ENCODE measurements at places on chromosomes 13 and 19.

DNA sequence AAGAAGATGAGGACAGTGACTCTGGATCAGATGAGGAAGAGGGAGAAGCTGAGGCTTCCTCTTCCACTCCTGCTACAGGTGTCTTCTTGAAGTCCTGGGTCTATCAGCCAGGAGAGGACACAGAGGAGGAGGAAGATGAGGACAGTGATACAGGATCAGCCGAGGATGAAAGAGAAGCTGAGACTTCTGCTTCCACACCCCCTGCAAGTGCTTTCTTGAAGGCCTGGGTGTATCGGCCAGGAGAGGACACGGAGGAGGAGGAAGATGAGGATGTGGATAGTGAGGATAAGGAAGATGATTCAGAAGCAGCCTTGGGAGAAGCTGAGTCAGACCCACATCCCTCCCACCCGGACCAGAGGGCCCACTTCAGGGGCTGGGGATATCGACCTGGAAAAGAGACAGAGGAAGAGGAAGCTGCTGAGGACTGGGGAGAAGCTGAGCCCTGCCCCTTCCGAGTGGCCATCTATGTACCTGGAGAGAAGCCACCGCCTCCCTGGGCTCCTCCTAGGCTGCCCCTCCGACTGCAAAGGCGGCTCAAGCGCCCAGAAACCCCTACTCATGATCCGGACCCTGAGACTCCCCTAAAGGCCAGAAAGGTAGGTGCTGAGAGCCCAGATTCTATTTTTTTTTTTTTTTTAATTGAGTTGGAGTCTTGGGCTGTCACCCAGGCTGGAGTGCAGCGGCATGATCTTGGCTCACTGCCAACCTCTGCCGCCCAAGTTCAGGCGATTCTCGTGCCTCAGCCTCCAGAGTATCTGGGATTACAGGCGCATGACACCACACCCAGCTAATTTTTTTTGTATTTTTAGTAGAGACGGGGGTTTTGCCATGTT, 2.3 kb downstream of the PPP1R15A start:
- DNase-seq, result no peak

DNA sequence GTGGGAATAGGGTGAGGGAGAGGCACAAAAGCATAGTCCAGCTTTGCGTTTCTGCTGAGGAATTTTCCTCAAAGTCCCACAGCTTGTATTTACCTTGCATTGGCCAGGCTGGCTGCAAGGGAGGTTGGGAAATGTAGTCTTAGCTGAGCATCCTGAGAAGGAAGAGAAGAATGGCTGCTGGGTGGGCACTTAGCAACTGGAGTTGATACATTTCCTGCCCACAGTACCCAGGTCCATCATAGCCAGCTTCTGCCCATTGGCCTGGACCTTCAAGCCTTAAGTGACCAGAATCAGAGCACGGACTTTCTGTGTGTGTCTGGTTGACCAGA, 112.4 kb downstream of the SIPA1L3 start:
- no peak for DNase-seq

DNA sequence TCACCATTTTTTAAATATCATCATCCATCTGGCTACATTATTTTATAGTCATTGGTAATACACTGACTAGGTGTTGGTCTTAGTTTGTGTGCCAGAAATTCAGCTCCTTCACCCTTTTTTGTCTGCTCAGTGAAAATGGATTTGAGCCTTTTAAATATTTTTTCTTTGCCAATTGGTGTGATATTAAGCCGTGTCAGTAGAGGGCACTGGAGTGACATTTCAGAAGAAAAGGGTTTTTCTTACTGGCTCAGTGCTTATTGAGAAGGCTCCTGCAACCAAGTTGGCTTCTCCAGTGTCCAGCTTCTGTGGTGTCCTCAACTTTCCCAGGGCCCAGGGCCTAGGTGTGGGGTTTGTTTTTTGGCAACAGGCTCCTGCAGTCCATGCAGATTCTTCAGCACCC, 546.6 kb downstream of the DACH1 start:
- DNase-seq, result peak; percentile 9

DNA sequence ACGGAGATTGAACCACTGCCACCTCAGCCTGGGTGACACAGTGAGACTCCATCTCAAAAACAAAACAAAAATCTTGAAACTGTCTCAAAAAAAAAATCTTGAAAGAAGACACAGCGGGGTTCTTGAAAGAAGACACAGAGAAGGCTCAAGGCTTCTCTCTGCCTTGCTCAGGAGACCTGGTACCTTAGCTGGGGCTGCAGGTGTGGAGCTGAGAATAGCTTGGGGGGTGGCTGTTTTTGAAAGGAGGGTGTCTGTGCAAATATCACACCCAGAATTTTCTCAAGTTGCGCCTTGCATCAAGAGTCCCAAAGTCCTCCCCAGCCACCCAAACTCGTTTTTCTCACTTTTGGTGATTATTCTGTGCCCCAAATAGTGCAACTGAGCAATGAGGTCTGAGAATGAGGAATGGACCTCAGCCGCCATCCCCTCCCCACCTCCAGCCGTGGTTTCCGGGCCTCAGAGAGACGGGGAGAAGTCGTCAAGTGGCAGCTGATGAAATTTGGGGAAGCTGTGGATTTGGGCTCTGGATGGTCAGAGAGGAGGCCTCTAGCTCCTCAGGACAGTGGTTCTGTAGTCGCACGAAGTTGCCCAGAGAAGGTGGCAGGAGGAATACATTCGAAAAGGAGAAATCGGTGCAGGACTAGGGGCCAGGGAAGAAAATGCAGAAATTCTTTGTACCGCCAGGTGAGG, 8.8 kb downstream of the S1PR2 start:
- no peak for DNase-seq

DNA sequence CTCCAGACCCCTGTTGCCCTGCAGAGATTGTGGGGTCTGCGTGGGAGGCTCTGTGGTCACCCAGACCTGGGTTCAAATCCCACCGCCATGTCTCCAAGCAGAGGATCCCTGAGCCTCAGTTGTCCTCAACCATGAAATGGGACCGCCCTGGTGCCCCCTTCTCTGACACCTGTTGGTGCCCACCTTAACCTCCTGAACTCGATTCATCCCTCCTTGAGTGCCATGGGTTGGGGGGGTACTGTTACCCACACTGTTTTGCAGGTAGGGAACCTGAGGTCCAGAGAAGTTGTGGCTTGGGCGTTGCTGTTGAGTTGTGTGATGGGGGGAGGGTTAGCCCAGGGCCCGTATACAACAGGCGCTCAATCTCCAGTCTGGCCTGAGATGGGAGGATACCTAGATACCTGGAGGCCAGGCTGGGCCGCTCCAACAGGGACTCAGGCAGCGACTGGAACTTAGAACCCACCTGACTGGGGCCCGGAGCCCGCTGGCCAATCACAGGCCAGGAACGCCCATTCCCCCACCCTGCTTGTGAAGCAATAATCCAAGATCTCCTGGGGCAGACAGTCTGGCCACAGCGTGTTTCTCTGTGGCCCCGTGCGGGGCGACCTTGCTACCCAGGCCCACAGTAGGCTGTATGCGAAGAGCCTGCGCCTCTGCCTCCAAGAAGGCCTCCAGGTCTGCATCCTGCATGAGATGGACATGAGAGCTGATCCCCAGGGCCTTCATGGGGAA, 2.8 kb downstream of the ARID3A start:
- DNase-seq, result no peak

DNA sequence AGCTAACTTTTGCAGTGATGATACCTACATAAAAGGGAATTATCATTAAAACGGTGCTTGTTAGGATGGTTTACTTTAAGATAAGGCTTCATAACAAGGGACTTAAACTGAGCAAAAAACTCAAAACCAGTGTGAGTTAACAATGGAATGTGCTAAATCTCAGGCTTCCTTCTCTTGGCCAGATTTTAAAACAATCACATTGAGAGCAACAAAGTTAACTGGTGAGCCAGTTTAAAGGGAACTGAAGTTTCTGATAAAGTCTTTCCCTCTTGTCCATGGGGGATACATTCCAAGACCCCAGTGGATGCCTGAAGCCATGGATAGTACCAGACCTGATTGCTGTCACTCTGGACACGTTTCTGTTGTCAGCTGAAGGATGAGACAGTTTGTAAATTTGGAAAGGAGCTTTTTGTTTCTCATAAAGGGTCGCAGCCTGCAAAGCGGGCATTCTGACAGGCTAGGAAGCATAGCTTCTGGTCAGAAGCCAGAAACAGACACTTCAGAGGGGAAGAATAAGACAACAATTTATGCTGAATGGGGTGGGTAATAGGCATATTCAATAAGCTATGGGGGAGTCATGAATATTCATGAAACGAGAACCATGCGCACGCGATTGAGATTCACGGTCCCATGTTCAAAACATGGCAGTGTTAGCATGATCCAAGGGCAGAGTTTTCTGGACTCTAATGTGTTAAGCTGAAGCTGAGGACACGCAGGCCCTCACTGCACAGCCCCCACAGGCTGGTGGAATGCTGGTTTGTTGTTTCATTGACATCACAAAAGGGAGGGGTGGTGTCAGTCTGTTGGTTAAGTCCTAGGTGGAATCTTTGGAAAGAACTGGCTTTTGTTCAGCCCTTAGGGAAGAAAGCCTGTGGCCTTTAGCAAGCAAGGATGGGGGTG, 150.6 kb upstream of the RNF113B start:
- DNase-seq, result peak; percentile 6

DNA sequence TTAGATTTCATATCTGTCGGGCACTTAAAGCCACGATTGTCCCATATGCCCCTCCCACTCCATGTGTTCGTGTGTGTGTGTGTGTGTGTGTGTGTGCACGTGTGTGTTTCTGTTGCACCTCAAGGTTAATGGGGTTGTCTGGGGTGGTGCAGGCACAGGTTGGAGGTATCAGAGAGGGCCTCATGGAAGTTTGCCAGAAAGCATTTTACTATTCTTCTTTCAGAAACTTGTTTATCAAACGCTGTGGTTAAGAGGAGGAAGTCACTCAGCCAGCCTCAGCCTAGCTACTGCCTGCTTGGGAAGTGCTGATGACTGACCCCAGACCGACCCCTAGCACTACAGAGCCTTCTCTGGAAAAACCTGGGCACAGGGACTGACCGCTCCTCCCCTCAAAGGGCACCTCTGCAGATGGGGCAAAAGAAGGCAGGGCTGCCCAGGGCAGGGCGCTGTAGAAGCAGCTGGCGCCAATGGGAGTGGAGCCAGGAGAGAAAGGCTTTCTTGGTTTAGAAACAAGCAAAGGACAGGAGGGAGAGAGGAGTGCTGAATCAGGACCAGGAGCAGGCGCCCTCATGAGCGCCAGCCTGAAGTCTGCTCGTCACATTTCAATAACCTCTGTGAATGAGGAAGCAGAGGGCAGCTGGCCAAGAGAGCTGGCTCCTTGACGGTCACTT, 3.9 kb downstream of the SIAH3 start:
- DNase-seq, result no peak

GRCh38 chr19:5282901-5283300, 57.7 kb downstream of the PTPRS start:
- no peak for DNase-seq

GRCh38 chr19:53328967-53329366, 4.6 kb upstream of the ZNF845 start:
- peak; percentile 12 for DNase-seq

GRCh38 chr13:31663880-31664585, 75.3 kb upstream of the RXFP2 start:
- DNase-seq, result no peak

DNA sequence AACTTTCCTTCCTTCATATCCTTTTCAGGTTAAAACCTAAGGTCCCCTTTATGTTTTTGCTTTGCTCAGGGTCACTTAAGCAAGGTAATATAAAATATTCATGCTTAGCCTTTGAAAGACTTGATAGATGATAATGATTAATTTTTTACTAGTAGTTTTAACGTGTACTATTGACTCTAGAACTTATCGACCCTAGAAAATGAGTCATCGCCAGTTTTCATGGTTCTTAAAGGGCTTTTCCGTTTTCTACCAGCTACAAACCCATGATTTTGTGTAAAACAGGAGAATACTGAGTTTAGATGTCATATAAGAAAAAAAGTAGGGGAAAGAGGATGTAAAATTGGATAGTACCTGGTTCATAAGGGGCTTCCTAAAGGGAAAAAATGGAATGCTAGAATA, 75.7 kb downstream of the DHRS12 start:
- no peak for DNase-seq

GRCh38 chr19:4301590-4302242, 473 bp downstream of the TMIGD2 start:
- no peak for DNase-seq

DNA sequence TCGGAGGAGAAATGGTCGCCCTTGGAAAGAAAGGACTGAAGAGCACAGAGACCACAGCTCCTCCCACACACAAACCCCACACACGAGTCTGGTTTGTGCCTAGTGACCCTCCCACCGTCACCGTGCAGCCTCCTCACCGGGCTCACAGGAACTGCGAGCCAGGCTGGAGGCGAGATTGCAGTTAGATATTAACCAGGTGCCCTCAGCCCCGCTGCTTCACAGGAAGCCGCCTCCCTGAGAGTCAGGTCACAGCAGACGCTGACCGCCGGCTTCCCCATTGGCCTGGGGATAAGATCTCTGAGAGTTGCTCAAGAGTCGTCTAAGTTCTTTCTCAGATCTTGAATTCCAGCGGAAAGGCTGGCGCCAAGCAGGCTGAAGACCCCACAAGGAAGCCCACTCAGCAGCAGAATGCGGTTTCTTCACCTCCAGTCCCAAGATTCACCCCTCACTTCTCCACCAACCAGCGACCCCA, 870 bp downstream of the ZNF44 start:
- DNase-seq, result peak; percentile 12

- peak; percentile 17 for DNase-seq
Measured at GRCh38 chr13:90918536-90918935, 429.0 kb upstream of the MIR17HG start.

- DNase-seq, result no peak
Measured at GRCh38 chr13:36068991-36069390, 62.2 kb downstream of the DCLK1 start.

- peak; percentile 66 for DNase-seq
Measured at GRCh38 chr19:28878862-28879566, 333.9 kb downstream of the UQCRFS1 start.

DNA sequence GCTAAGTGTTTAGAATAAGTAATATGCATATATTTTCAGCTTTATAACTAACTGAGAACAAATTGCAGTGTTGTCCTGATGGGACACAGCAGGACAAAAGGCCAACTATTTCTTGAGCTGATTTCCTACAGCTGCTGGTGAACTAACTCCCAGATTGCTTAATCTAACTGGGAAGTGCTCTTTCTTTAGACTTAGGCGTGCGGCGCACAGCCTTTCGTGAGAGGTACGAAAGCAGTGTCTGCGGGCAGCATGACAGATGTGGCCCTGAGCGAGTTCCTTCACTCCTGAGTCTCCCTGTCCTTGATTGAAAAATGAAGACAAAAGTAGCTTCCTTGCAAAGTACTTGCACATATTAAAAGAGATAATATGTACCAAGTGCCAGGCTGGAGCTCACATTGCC, 47.3 kb upstream of the NPAS1 start:
- no peak for DNase-seq

Data from fibroblast of the conjunctiva (primary cell).